Large intestine (tissue), 12 donors: ENCODE measurements at places on chromosomes 2 and 18.
A peak's percentile ranks its signal among the peaks of the same experiment; 100 is the strongest.

- no peak for DNase-seq
Observed at GRCh38 chr18:21452276-21452780, 148.2 kb downstream of the ESCO1 start.

DNA sequence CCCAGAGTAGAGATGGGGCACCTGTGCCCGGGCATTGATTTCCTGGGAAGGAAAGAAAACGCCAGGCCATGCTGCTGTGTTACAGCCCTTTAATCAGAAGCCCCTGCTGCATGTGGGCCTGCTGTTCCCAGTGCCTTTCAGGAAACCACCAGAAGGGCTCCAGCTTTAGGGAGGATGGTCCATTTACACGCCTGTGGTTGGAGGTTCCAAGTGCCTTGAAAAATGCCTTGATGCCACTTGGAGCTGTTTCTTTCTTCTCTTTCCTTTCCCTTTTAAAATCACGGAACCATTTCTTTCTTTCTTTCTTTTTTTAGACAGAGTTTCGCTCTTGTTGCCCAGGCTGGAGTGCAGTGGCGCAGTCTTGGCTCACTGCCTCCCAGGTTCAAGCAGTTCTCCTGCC is 60.5 kb downstream of the AGAP1 start:
- DNase-seq = no peak

GRCh38 chr18:4541588-4541987 is 86.5 kb upstream of the DLGAP1 start:
- DNase-seq = no peak

DNA sequence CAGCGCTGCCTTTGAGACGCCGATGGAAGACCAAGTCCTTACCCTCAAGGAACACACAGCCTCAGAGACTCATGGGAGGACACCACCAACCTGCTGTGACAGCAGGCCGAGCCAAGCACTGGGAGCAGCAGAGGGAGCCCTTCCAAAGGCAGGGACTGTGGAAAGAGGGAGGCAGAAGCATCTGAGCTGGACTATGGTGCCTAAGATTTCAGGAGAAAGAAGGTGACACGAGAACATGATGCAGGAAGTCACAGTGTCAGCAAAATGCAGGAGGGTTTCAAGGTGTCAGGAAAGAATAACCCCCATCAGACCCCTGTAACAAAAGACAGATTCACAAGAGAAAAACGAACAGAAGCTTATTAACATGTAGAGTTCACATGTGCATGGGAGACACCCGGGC is 24.2 kb upstream of the COX7A2L start:
- peak; percentile 54 for DNase-seq

GRCh38 chr2:172106108-172106961 is 3.6 kb upstream of the DLX2 start:
- peak; percentile 36 for DNase-seq

DNA sequence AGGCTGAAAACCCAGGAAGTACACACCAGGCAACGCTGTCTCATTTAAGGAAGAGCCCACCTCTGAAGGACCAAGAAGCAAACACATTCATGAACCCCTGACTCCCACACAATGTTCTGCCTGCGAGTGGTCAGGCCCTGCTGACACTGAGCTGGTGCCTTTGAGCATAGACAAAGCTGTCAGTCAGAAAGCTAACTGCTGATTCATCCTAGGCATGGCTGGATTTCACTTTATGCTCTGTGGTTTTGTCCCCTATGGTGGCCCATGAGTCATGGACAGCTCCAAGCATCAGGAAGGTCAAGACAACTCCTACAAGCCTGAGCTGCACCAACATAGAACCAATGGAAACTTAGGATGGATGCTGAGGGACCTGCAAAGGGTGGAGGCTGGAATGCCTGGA is 78.9 kb downstream of the UXS1 start:
- DNase-seq = no peak

GRCh38 chr2:119230219-119231185 is 6.9 kb downstream of the STEAP3 start:
- no peak for DNase-seq

GRCh38 chr2:16034151-16034974 is 94.0 kb downstream of the MYCN start:
- DNase-seq = peak; percentile 24

DNA sequence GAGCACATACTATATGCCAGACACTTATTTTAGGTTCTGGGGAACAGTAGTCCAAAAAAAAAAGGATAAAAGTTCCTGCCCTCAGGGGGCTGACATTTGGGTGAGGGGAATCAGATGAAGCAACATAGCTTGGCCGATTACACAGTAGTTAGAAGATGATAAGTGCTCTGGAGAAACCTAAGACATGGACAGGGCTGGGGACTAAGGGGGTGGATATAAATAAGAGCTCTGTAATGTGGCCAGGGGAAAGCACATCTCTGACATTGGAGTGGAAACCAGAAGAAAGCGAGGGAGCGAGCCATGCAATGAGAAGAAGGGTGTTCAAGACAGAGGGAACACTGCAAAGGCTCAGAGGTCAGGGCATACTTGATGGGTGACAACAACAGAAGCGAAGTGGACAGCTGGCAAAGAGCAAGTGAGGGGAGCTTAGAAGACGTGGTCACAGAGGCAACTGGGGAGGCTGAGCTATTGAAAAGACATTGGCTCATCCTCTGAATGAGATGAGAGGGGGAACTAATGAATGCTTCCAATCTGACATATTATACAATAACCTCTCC is 11.4 kb downstream of the TMEM182 start:
- DNase-seq = no peak

DNA sequence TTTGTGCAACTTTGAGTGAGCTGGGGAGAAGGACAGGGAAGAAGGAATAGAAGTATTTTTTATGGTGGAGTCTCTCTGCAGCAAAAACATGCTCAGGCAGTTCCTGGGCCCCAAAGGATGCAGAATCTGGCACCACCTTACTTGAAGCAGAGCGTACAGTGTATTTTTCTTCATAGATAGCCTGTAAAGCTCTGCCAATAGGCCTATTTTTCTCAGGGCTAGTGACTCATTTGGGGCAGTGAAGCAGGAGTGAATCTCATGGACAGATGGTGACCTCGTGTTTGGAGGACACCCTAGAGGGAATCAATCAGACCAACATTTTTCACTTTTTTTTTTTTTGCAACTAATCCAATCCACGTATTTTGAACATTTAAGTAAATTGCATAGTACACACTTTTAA is 268.1 kb upstream of the CXCR4 start:
- no peak for DNase-seq

DNA sequence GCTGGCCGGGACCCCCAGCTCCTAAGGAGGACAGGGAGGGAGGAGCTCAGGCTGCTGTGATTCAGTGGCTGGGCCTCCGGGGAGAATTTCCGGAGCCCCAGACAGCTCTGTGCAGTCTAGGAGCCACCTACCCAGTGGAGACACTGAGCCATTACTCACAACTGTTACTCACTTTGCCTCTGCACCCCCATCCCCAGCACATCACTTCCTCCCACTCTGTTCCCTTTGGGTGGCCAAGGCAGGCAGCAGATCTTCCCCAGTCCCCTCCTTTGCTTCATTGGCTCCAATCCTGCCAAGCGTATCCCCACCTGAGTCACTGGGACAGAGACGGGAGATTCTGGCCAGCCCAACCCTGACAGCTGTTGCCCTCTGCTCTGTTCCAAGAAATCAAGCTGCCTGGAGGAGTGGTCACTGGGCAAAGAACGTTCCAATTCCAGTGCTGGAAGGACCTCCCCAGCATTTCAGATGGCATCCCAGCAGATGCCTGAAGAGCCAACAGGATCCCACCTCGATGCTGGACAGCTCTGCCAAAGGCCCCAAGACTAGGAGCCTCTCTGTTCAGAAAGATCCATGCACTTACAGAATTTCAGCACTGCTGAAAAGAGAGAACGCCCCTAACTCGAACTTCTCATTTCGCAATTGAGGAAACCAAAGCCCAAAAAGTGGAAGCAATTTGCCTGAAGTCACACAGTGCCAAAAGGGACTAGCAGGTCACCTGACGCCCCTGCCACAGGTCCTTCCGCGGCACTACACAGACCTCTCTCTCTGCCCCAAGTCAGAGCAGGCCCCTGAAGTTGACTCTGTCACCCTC is 68.3 kb downstream of the TNS1 start:
- DNase-seq = no peak

- DNase-seq = peak; percentile 40
Observed at GRCh38 chr18:54983041-54983686, 23.9 kb upstream of the CCDC68 start.

DNA sequence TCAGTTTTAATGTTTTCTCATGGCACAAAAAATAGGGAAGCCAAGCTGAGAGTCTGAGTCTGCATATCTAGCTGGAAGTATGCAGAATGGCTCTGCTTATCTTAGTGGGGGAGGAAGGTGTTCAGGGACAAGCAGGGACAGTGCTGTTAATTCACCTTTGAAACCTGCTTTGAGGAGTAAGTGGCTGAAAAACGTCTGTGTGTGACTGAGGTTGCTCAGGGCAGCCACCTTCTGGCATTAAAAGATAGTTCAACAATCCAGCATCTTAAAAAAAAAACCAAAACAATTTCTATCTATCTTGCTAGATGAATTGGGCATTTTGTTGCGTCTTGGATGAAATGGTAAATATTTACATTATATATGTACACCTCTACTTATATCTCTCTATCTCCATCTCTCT is 2.0 kb upstream of the TRPM8 start:
- peak; percentile 57 for DNase-seq

- DNase-seq = no peak
Observed at GRCh38 chr2:165070076-165070475, 114.8 kb upstream of the SLC38A11 start.

GRCh38 chr2:168155046-168155445 is 92.3 kb downstream of the STK39 start:
- no peak for DNase-seq

GRCh38 chr2:25905126-25905525 is 26.8 kb upstream of the ASXL2 start:
- no peak for DNase-seq
